Hair follicular keratinocyte (primary cell): ENCODE measurements at places on chromosomes 2 and 18. TPM values are rescaled to one million over a fixed set of nuclear protein-coding genes. Genes with fewer than 3 reads are reported as not detected.

DSG1 gene
- total RNA-seq: 0.38 and 0.55 TPM in 2 replicates

VIT gene
- 0.27 TPM in 1 of 2 replicates, not detected in the other for total RNA-seq

NDUFB3 gene
- 79.6 and 96.1 TPM in 2 replicates for total RNA-seq

REG1B gene
- not detected in 2 replicates for total RNA-seq

CYP1B1 gene
- 6.4 and 15.3 TPM in 2 replicates for total RNA-seq

SERPINB3 gene
- 9.4 and 14.8 TPM in 2 replicates for total RNA-seq

ALPP gene
- total RNA-seq: not detected in 2 replicates

STEAP3 gene
- total RNA-seq: 34.9 and 35.5 TPM in 2 replicates

AKAIN1 gene
- not detected in 2 replicates for total RNA-seq

LPIN1 gene
- 44.2 and 49.7 TPM in 2 replicates for total RNA-seq

LAMA1 gene
- 20.2 and 36.9 TPM in 2 replicates for total RNA-seq

CCDC148 gene
- 0.19 TPM in 1 of 2 replicates, not detected in the other for total RNA-seq

EN1 gene
- 0.99 TPM in 1 of 2 replicates, not detected in the other for total RNA-seq

ALPI gene
- total RNA-seq: not detected in 2 replicates

ANO7 gene
- total RNA-seq: 0.16 and 0.23 TPM in 2 replicates

CENPA gene
- 8.0 and 21.3 TPM in 2 replicates for total RNA-seq

BCL11A gene
- total RNA-seq: 4.6 and 5.2 TPM in 2 replicates

CNRIP1 gene
- total RNA-seq: 0.61 TPM in 1 of 2 replicates, not detected in the other

FSHR gene
- total RNA-seq: not detected in 2 replicates

ZBTB7C gene
- total RNA-seq: 0.04 and 0.23 TPM in 2 replicates

TWIST2 gene
- total RNA-seq: 13.0 and 23.1 TPM in 2 replicates
